ENCODE measurements at places on chromosomes 16 and 17.

DNA sequence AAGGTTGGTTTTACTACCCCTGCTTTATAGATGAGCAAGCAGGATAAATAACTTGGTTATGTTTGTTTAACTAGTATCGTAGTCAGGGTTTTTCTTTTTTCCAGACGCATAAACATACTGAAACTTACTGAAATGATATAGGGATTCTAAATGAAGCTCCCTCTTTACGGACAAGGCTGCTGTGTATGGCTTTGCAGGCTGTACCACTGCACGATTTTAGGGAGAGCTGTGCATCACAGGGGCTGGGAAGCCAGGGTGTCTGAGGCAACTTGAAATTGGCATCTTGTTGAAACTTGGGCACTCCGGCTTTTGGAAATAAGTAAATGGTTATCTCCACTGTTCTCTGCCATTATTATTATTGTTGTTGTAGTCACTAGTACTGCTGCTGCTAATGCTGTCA, 218.1 kb upstream of the CDH8 start:
- no peak for DNase-seq

GRCh38 chr16:3282103-3282729, 1.1 kb upstream of the ZNF263 start:
- DNase-seq, result no peak

DNA sequence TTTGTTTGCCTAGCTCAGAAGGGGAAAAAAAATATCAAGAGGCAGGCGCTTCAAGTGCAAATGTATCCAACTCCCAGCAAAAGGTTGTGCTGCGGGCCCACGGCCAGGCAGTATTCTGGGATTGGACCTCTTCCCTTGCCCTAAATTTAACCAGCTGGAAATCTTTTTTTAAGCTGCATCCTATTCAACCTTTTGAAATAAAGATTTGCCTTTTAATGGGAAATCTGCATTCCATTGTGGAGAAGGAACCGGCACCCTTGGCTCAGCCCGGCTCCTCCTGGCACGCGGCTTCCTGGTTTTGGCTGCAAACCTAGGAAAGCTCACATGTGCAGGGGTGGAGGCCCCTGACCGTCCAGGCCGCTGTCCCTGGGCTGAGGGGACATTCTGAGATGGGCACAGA, 38.8 kb upstream of the ENPP7 start:
- DNase-seq, result no peak

DNA sequence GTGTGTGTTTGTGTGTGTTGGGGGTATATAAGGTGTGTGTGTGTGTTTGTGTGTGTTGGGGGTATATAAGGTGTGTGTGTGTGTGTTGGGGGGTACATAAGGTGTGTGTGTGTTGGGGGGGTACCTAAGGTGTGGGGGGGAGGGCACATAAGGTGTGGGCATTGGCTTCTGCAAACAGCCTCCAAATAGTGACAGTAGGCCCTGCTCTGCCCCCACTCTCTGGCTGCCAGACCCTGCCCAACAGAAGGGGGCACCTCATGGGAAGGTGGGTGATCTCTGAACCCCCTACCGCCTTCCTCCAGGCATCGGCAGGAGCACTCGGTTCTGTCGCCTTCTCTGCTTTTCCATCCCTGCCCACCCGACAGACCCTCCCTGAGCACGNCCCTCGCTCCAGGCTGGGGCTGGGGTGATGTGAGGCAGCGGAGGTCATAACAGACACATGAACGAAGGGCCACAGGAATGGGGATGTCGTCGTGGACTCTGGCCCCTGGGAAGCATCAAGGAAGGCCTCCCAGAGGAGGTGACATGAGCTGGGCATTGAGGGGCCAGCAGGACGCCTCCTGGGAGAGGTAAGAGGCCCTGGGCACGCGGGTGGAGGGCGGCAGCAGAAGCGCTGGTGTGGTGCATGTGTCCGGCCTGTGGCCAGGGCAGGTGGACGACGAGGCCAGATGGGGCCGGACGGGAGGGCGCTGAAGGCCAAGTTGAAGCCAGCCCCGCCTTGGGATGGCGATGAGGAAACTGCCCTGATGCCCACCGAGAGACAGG, 136.6 kb upstream of the RPH3AL start:
- DNase-seq, result peak; percentile 35

GRCh38 chr16:56460101-56460500, 8.7 kb downstream of the OGFOD1 start:
- DNase-seq, result peak; percentile 12

Data from eye (tissue), 1 donor.